ENCODE measurements at places on chromosomes 1 and 21.

DNA sequence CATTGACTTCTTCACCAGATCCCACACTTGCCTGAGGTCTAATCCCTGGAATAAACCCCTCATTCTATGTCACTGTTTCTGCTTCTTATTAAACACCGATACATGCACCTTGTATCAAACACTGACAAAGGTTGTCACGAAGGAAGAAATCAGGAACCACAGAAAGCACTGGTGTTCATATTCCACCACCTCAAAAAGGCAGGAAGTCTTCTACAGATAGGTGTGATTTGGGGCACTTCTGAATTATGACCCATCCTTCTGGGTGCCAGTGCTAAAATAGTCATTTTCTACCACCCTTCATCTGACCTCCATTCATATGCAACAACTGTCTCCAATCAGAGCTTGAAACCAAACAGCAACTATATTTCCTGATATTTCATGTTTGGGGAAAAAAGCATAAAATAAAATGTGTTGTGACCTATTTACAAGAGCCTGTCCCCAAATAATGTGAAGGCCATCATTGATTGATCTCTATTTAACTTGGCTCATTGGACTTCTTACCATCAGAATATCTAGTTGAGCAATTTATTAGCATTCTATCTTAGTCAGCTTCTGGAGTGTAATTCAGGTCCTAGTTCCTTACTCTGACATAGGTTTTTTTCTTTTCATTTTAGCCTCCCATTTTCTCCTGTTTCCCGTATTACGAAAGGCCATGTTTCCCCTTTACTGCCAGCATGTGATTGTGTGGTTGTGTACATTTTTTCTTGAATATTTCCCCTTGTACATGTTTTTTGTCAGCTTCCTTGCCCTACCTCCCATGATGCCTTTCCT, 43.1 kb downstream of the DUSP10 start:
- DNase-seq = no peak

DNA sequence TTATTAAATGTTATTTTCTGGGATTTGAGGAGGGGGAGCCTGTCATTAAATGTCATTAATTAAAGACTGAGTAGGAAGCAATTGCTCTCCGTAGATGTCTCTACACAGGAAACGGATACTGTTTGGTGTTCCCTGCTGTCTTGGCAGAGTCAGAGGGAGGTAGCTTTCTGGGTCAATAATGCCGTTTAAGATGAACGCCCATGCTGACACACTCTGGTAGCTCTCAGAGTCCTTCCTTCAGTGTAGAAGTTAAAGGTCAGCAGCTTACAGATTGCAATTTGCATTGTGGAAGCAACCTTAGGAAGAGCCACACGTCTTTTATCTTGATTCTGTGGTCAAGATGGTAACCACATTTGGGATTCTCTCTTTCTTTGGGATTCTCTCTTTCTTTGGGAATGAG, 257.5 kb downstream of the KIF26B start:
- DNase-seq = no peak

DNA sequence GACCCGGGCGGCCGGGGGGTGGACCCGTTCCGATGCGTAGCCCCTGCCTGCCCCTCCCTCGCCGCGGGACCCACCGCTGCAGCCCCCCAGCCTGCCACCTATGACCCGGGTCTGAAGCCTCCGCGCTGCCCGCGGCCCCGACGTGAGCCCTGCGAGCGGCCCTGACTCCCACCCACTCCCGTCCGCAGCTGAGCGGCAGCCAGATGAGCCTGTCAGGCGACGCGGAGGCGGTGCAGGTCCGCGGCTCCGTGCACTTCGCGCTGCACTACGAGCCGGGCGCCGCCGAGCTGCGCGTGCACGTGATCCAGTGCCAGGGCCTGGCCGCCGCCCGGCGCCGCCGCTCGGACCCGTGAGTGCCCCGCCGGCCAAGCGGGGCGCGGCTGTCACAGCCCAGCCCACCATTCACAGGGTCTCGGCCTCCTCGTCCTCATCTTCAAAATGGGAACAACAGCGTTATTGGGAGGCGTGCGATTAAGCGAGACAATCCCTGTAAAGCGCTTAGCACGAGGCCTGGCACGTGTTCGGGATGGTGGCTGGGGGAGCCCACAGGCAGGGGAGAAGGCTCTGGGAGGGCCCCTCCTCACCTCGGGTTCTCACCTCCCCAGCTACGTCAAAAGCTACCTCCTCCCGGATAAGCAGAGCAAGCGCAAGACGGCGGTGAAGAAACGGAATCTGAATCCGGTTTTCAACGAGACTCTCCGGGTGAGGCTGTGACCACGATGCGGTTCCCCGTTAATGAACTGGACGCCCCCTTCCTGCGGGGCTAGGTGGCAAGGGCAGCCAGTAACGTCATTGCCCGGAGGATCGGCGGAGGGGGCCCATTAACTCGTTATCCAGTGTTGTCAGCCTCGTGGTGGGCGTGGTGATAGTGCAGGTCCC, 8.2 kb downstream of the SYTL1 start:
- no peak for DNase-seq

- no peak for DNase-seq
Observed at GRCh38 chr21:33286076-33286475, 19.9 kb downstream of the IL10RB start.

GRCh38 chr1:226372885-226373284, 35.0 kb downstream of the PARP1 start:
- DNase-seq = no peak
